Small intestine (tissue), 16 donors: ENCODE measurements at places on chromosomes 6 and 20. TPM values are rescaled to one million over a fixed set of nuclear protein-coding genes. Genes with fewer than 3 reads are reported as not detected.
A peak's percentile ranks its signal among the peaks of the same experiment; 100 is the strongest.

GRCh38 chr20:49608752-49609670 lies 41.1 kb upstream of the PTGIS start:
- peak; percentile 78 for DNase-seq

The SKIC2 gene
- polyA plus RNA-seq: 59.7 TPM

GRCh38 chr20:61662226-61662967 lies 403.3 kb downstream of the TAF4 start:
- DNase-seq: no peak

DNA sequence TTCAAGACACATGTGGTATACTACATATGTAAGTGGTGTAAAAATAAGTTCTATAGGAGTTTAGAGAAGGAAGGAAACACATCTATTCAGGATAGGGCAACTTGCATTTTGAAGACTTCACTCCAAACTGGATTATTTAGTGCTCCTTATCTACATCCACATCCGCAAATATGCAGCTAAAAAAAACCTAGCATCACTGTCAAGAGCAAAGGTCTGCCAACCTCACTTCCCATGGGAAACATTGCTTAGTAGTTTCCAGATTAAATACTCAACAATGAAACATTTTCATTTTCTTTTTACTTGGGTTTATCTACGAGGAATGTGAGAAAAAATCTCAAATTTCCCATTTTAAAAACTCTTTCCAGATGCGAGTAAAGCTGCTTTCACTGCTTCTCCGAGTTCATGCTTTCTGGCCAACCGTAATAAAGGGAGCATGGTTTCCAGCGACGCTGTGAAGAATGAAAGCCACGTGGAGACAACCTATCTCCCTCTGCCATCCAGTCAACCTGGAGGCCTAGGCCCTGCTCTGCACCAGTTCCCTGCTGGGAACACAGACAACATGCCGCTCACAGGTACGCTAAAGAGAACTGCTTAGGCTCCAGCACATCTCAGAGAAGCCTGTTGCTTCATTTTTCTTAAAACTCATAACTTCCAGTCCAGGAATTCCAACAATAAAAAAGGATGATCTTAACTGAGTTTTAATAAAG lies 48.2 kb downstream of the RFX6 start:
- DNase-seq: no peak

DNA sequence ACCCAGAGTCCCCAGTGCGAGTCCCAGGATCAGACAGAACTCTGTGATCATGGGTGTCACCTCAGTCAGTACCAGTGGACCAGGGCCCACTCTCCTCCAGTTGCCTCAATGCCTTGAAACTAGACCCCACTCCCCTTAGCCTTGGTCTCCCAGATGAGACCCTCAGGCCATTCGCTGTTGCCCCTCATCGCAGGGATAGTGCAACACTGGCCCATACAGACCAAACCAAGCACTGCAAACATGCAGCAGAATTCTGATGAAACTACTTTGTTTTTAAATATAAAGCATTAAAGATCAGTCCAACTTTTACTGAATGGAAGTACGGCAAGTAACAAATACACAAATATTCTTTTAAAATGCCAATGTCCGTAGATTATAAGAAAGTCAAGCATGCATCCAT lies 101.2 kb upstream of the NT5E start:
- no peak for DNase-seq

- DNase-seq: no peak
Measured at GRCh38 chr20:61443443-61444126, 191.5 kb downstream of the CDH4 start.
